Daoy (cell line): ENCODE measurements at places on chromosomes 6 and 20. TPM values are rescaled to one million over a fixed set of nuclear protein-coding genes. Genes with fewer than 3 reads are reported as not detected.

VSX1 gene
- not detected in 2 replicates for total RNA-seq

DNA sequence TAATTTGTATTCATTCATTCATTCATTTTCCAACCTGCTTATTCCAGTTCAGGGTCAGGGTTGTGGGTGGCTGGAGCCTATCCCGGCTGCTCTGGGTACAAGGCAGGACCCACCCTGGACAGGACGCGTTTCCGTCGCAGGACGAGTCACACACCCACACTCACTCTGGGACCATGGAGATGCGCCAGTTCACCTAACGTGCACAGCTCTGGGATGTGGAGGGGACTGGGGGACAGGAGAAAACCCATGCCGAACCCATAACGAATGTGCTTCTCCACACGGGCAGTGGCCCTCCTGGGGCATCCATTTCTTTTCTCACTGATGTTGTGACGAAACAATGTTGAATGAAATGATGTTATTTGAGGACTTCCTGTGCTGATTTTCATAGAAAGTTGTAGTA lies 26.5 kb downstream of the ERMARD start:
- no peak for DNase-seq

DNA sequence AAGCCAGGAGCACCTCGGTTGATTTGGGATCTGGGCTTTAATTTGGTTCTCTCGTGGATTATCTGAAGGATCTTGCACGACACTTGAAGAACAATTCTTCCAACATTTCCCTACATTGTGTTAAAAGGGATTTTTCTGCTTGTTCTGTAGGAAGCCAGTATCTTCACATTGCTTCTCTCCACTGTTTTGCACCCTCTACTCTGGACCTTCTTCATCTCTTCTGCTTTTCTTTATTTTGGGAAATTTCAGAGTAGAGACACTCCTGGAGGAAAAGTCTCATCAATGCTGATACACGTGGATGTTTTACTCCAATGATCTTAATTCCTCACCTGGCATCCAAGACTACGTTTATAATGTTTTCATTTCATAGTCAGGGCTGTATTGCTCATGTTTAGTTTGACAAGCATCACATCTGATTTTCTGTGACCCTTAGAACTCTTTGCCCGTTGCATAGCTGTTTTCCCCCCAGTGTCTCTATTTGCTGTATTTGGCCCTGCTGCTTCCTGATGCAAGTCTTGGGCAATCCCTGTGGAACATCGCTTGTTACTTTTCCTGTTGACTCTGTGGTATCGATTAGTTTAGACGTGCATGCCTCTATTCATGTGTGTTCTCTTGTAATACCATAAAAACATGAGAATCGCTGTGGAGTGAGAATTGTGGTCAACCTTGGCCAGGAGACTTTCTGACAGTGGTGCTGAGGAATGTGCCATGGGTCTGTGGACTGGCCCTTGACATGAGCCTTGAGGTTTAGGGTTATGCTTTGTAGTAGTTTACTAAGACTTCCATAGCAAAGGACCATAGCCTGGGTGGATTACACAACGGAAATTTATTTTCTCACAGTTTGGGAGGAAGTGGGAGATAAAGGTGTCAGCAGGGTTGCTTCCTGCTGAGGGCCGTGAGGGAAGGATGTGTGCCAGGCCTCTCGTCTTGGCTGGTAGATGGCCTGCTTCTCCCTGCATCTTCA lies 12.5 kb downstream of the PLCB1 start:
- DNase-seq, result peak; percentile 73

GRCh38 chr20:22652681-22653588 lies 68.6 kb upstream of the FOXA2 start:
- DNase-seq, result peak; percentile 63

PBOV1 gene
- total RNA-seq, result not detected in 2 replicates

DNA sequence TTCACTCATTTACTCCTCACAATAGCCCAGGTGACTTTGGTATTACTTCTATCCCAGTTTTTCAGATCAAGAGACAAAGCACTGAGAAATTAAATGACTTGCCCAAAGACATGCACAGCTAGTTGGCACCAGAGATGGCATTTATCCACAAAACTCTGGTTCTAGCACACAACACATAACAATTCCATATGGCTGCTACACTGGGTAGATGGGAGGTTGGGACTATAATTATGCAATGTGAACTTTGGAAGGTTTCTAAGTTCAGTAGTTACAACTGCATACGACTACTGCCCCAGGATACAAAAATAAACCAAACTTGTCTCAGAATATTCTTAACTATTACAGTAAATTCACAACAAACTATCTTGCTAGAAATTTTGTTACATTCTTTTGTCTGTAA lies 54.2 kb upstream of the MLIP start:
- DNase-seq, result no peak

GRCh38 chr6:37525460-37526357 lies 26.0 kb upstream of the CCDC167 start:
- peak; percentile 71 for DNase-seq

KIAA1755 gene
- 0.30 and 1.0 TPM in 2 replicates for total RNA-seq

DNA sequence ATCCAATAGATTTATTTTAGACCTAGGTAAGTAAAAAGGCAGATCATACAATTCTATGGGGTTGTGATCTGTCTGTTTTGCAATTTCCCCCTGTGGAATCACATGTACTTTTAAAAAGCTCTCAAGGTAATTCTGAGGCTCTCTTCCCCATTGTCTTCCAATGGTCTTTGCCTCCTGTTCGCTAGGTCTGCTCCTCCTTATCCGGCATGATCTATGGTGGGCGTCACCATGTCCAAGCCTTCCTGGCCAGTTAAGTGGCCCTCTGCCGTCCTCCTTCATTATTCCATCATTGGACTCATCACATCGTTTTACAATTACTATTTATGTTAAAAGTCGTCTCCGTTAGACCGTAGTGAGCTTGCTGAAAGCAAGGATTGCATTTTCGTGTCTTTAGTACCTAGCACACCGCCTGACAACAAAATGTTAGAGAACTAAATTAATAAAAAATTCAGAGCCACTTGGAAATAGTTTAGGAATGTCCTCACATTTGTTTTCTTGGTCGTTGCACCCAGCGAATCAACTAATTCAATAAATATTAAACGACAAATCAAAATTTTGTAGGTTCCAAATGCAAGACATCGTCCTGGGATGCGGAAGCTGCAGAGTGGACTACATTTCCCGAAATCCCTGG lies 2.2 kb upstream of the STXBP5 start:
- peak; percentile 67 for DNase-seq

GABRR1 gene
- total RNA-seq, result not detected in 2 replicates

- no peak for DNase-seq
These were observed 23.0 kb downstream of the TFB1M start for GRCh38 chr6:155291291-155291690.

GRCh38 chr20:805713-806112 lies 27.8 kb upstream of the FAM110A start:
- DNase-seq, result no peak

GRCh38 chr20:34199183-34199582 lies 42.0 kb upstream of the ASIP start:
- no peak for DNase-seq

NRSN1 gene
- total RNA-seq, result not detected in 2 replicates

SEC63 gene
- 6.2 and 11.0 TPM in 2 replicates for total RNA-seq

DNA sequence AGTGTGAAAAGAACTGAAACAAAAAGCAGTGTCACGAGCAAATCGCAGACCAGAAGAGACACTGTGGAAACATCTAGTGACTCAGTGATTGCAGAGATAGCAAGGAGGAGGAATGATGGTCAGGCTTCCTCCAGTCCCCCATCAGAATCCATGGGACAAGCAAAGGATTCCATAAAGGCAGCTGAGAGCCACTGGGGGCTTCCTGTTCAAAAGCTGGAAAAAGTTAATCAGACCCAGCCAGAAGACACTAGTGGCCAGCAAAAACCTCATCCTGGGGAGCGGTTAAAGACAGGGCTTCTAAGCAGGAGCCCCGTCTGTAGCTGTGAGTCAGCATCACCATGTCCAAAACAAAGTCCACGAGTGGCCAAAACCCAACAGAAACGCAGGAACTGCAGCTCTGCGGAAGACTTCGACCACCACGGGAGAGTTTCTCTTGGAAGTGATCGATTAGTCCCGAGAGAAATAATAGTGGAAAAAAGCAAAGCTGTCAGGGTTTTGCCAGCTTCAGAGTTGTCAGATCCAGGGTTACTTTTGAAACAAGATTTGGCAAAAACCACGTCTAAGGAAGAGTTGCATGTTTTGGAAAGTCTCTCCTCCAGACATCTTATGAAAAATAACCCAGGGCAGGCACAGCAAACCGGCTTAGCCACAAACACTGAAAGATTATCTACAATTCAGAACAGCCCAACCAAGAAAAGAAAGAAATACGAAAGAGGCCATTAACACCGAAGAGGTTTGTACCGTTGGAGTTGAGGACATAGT lies 51.0 kb downstream of the JAG1 start:
- no peak for DNase-seq
